ENCODE measurements at places on chromosomes 12 and 14. TPM values are rescaled to one million over a fixed set of nuclear protein-coding genes. Genes with fewer than 3 reads are reported as not detected.

SP7 gene
- polyA plus RNA-seq: not detected

TMEM132D gene
- 0.65 TPM for polyA plus RNA-seq

DNA sequence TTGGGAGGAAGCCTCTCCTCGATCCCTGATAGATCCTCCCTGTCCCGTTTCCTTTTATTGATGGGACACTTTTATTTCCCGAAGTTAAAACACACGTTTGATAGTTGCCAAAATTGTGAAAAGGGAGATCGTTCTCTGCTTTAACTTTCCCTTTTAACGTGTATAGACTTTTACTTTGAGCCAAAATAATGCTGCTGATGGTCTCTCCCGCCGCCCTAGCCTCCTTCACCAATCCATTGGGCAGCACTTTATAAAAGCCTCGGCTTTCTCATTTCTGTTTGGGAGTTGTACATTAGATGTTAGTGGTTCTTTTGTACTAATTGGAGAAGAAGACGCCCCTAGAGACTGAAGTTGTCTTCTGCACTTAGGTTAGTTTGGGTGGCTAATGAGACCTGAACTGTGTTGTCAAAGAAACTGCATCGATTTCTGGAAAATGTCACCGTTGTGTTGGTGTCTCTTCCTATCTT lies 1.4 kb downstream of the TMTC2 start:
- DNase-seq: no peak

DNA sequence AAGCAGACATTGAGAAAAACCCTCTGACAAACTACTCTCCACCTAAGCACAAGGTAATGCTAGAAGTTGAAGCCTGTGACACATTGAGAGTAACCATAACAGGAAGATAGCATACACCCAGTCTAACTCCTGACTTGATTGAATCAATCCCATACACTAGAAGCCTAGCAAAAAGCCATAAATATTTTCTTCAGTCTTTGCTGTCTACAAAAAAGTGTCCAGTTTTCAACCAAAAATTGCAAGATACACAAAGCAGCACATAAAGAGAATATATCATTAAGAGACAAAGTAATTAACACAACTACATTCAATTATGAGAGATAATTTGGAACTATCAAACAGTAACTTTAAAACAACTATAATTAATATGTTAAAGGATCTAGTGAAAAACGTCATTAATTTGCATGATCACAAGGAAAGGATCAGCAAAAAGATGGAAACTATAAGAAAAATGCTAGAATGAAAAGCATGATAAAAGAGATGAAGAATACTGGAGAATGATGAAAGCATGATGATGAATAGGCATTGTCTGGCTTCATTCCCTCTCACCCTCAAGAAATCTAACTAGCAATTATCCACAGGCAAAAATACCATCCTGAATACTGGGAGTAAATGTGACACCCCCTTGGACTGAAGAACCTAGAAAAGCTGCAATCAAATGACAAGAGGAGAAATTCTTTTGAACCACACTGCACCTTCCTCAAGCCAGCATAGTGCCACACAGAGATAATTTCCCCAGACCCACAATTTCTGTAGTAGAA lies 119.6 kb downstream of the LLPH start:
- no peak for DNase-seq

- DNase-seq: no peak
These were observed 2.5 kb upstream of the TEP1 start for GRCh38 chr14:20415782-20416206.

DNA sequence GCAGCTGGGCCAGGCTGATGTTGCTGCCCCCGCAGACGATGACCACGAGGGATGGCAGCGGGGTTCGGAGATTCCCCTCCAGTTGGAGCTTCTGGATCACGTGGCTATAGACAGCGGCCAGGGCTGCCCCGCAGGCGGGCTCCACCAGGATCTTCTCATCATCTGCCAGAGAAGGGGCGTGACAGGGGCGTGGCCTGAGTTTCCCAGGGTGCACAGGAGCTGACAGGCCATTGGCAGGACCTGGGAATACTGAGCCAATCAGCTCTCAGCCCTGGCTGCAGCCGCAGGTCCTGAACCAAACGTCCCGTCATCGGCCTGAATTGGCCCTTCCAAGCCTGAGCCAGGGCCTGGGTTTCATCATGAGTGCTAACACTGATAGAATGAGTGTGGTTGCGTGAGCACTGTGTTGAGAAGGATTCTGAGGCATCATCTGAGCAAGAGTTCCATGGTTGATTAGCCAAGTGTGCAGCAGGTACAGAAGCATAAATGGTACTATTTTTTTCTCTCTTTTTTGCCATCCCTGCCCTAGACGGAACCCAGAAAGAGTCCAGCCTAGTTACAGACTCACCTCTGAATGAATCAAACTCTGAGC lies 10.6 kb downstream of the SDS start:
- no peak for DNase-seq

DNA sequence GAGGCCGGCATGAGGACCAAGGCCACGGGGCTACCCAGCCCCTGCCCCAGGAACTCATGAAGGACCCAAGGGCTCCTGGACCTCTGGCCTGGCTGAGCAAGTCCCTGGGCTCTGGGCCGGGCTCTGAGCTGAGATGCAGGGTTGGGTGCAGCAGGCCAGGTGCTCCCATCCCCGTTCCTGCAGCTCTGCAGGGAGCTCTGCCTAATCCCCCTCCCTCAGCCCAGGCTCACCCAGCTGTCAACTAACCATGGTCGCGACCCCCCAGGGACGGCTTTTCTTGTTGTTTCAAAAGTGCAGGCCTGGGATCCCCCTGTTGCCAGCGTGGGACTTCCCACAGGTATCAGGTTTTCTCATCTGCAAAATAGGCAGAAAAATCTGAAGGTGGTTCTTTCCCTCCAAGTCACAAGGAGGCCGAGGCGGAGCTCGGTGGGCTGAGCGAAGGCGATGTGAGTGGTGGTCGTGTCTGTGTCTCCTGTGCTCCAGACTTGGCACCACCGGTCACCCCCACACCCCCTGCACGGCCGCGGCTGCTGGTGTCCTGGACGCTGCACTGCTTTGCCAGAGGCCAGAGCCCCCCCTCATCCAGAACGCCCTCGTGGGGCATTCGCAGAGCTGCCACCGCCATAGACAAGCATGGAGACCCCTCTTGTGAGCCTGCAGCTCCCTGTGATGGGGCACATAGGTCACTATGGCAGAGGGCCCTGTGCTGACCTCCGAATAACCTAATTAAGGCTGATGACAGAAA lies 22.5 kb upstream of the GALNT9 start:
- DNase-seq: no peak

GRCh38 chr14:88611878-88612277 lies 49.0 kb downstream of the ZC3H14 start:
- no peak for DNase-seq

GRCh38 chr12:124408822-124409517 lies 114.1 kb downstream of the RFLNA start:
- no peak for DNase-seq

ADCY4 gene
- 19.4 TPM for polyA plus RNA-seq

KRT8 gene
- polyA plus RNA-seq: 3.0 TPM

CCND2 gene
- 92.7 TPM for polyA plus RNA-seq

Data from muscle of arm (tissue), 14 donors.